ENCODE measurements at places on chromosomes 3 and 15. TPM values are rescaled to one million over a fixed set of nuclear protein-coding genes. Genes with fewer than 3 reads are reported as not detected.

GRCh38 chr3:187960820-187961219 is 193.1 kb upstream of the LPP start:
- DNase-seq = no peak

DNA sequence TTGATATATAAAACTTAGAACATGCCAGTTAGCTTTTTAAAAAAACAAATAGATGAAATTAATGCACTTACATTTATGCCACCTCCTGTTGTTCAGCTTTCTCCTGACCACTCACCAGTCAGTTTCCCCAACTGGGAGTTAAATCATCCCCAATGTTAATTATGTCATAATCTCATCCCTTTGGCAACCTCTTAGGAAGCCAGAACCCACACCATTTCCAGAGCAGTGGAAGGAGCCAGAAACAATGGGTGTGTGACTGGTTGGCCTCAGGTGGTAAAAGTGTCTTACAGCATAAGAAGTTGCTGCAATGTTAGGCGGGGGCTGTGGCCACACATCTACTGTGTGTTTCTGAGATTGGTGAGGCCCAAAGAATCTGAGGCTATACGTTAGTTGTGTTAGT is 46.5 kb upstream of the MITF start:
- DNase-seq = no peak

DNA sequence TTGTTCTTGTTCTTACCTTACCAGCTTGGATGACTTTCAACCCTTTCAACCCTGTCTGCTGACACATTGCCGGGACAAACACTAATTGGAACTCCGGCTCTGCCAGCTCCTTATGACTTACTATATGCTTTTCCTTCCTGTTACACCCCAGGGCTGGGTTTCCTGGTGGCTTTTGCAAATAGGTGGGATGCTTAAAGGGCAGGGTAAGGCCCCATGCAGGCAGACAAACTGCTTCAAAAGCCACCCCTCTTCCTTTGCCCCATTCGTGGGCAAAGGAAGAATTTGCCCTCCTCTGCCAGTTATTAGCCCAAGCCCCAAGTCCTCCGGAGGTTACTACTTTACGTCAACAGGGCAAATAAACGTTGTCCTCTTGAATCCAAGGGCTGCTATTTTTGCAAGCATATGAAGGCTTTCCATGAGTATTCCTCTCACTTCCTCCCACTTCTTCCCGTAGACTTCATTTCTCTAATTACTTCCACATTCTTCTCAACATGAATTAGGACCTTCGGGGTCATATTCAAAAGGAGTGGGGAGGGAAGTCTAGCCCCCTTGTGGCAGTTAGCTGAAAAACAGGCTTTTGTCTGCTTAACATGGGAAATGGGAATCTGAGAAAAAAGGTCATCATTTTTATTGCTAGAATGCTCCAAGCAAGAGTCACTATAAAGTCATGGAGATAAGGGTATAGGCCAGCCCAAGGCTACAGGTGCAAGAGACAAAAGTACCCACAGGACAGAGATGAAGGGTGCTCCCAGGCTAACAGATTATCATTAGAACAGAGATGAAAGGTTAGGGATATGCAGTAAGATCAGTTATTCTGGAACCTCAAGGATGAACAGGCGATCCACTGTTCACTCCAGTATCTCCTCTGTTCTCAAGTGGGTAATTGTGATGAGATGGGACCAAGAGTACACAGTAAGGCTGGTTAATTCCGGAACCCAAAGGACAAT is 56.3 kb upstream of the FSTL1 start:
- DNase-seq = peak; percentile 51

GRCh38 chr15:29934251-29934650 is 112.0 kb upstream of the TJP1 start:
- DNase-seq = peak; percentile 72

DNA sequence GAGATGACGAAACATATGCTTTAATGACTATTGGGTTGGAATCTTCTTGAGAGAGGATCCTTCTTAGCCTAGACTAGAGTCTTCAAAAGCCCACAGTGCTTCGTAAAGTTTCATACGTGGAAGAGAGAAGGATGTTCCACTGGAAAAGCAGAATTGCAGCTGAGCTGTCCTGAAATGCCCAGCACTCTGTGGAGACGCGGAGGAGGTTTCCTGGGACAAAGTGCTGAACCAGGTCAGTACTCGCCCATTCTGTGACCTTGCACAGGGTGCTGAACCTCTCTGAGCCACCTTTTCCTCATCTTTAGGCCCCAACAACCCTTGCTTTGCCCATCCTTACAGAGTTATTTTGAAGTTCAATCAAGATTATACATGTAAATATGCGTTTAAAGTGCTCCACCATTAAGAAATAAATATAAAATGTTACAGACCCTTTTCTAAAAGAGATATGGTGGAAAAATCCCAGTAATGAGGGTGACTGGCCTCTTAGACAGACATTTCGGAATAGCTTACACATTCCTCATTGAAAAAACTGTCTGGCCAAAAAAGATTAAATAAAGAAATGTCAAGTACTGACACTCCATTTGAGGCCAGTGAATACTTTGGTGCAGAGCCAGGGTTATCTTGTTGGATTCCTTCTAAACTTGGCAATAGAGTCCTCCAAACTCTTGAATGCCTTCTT is 4.2 kb upstream of the MAGEF1 start:
- DNase-seq = no peak

- DNase-seq = peak; percentile 66
Observed at GRCh38 chr15:60591496-60592370, 112.8 kb upstream of the ICE2 start.

- DNase-seq = no peak
Observed at GRCh38 chr3:143657391-143657790, 190.9 kb downstream of the SLC9A9 start.

DNA sequence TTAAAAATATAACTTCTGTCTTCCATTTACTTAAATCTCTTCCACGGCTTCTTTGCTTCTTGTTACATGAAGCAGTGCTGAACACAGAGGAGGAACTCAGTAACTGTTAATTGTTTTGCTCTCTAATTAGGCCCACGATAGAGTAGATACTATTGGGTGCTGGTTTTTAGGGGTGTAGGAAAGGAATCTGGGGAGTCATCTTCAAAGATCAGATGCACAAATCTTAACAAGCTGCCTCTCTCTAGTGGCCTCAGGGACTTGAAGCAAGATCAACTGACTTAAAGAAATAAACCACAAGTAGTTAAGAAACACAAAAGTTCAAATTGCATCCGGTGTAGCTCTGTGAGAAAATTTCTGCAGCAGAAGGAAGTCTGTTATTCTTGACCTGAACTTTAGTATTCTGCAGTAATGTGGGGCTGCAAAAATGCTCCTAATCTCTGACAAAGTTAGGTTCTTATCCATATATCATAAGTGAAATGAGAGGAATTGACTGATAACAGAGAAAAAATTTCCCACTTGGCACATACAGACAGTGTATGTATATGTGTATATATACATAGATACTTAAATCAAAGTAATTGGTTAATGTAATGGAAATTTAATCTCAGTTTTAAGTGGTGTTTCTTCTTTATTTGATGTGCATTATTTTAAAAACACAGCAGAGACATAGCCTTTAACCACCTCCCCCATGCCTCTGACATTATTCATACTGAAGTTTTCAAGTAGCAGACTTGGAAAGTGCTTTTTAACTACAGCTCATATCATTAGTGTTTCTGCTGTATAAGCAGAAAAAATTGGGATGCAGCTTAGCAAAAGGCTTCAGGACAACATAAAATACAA is 51.8 kb downstream of the CHST2 start:
- DNase-seq = peak; percentile 69

- no peak for DNase-seq
Observed at GRCh38 chr3:18812316-18812715, 336.0 kb upstream of the KCNH8 start.

GRCh38 chr15:62059816-62060112 is 483 bp downstream of the VPS13C start:
- DNase-seq = peak; percentile 59

- peak; percentile 27 for DNase-seq
Observed at GRCh38 chr3:8421267-8421666, 80.4 kb upstream of the LMCD1 start.

DNA sequence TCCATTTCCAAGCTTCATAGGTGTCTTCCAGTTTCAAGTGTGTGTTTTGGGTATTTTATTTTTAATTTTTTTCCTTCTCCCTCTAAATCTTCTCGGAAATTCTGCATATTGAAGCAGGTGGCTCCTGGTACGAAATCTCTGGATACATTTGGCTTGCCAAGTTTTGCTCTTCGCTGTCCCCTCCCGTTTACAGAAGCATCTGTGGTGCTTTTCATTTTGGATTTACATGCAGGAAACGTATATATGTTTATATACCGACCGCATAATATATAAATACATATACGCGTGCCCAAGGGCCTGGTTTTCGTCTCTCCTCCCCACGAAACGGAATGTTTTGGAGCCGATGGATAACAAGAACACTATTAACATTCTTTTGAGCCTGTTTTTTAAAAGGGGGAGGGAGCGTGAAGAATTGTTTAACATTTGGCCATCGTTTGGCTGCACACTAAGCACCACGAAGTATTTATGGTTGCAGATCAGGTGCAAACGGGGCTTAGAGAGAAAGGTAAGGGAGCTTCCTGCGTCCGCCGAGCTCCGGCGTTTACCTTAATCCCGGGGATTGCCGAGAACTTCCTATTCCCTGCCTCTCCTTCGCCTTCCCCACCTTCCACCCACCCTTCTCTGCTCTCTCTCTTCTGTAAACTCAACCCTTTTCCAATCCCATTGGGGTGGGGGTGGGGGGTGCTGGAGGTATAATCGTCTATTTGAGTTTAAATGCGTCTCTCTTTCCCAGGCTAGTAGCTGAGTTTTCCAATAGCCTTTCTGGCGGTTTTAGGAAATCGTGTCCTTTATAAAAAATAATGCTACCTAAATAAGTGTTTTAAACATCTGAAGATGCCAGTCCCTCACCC is 1.1 kb upstream of the NLGN1 start:
- no peak for DNase-seq

DNA sequence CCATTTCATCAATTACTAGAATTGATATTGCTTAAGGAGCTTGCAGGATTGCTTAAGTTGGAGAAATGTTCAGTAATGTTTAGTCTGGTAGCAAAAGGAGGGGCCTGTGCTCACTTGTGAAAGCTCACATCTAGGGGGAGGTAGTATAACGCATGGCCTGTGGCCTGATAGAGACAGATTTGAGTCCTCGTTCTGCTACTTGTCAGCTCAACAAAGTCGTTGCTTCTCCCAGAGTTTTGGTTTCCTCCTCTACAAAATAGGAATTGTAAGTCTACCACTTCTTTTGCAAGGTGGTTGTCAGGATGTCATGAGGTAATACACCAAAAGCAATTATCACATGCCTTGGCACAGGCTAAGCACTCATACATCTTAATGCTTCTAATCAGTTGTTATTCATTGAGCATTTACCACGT is 1.3 kb downstream of the ST3GAL6 start:
- DNase-seq = no peak

MED12L gene
- not detected for total RNA-seq

CADM2 gene
- not detected for total RNA-seq

BFSP2 gene
- not detected for total RNA-seq

RTP4 gene
- total RNA-seq = not detected

Measured in LHCN-M2 (cell line).